ENCODE measurements at places on chromosomes 1 and 21.
A peak's percentile ranks its signal among the peaks of the same experiment; 100 is the strongest.

GRCh38 chr1:169348383-169349036 is 19.1 kb downstream of the NME7 start:
- no peak for DNase-seq

GRCh38 chr1:28917757-28918118 is 3.4 kb downstream of the EPB41 start:
- DNase-seq: no peak

DNA sequence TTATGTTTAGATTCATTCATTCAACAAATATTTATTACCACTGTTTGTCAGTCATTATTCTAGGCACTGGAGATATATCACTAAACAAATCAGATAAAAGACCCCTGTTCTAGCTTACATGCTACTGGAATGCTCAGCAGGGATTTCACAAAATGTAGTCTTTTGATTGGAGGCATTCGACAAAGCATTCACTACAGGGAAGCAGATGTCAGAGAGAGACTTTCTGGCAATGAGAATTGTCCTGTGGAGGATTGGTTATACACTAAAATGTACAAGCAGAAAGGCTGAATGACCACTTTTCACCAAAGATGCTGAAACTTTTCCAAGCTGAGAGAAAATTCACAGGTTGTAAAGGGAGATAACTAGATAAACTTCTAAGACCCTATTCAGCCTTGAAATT is 57.7 kb downstream of the SCMH1 start:
- no peak for DNase-seq

- no peak for DNase-seq
These were observed 184.4 kb downstream of the PTGER3 start for GRCh38 chr1:70863239-70863638.

DNA sequence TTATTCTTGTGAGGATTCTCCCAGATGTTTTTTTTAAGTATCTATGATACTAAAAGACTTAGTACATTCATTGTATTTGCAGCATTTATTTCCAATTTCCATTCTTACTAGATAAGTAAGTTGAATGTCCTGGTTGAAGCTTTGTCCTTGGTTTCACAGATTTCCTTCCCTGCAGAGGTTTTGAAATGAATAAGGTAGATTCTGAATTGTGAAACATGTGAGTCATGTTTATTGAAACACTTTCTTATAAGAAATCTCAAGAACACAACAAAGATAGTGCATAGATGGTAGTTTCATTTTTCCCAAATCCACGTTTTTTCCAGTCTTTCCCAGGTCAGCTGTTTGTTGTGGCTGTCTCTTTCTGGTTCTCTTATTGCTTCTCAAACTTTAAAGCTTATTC is 24.8 kb downstream of the GABPA start:
- no peak for DNase-seq

DNA sequence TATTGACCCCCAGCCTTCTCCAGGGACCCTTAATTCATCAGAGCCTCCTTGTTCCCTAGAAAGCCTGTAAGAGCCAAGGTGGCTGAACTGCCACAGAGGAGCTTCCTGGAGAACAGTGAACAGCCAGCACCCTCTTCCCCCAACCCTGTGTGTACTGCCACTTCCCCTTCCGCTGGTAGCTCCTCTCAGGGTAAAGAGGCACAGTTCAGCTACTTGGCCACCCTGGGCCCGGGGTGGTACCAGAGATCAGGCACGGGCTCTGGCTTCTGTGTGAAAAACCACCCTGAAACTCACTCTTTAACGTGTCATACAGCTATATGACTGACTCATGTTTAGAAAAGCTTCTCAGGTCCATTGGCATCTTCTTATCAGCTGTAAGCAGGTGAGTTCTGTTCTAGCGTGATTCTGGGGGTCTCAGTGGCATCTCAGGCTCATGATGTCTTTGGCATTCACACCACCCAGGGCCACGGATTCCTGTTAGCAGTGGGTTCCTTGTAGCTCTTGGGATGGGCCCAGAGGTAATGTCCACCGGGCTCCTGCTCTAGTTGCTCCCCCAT is 22.4 kb downstream of the ARMH1 start:
- no peak for DNase-seq

GRCh38 chr1:176949033-176949662 is 215.4 kb downstream of the ASTN1 start:
- peak; percentile 71 for DNase-seq

- peak; percentile 48 for DNase-seq
These were observed 27.6 kb downstream of the C2CD2 start for GRCh38 chr21:41926117-41926806.

DNA sequence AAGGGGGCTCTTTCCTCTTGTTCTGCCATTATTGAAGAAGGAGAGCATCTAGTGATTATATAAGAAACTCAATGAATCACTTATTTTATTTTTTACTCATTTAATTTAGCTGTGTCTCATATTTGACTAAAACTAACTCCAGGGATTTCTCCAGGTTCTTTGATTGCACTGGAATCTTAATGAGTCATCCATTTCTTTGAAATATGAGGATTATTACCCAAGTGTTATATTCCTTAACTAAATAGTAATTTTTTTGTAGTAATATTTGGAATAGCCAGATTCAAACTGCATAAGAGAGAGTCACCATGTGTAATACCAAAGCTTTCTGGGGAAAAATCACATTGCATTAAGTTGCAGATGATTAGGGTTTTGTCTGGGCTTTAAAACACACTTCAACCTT is 59.5 kb downstream of the NTMT2 start:
- DNase-seq: no peak

- peak; percentile 77 for DNase-seq
These were observed 48.0 kb downstream of the TBCE start for GRCh38 chr1:235415008-235415904.

GRCh38 chr1:183318433-183318832 is 99.7 kb downstream of the NMNAT2 start:
- peak; percentile 65 for DNase-seq

DNA sequence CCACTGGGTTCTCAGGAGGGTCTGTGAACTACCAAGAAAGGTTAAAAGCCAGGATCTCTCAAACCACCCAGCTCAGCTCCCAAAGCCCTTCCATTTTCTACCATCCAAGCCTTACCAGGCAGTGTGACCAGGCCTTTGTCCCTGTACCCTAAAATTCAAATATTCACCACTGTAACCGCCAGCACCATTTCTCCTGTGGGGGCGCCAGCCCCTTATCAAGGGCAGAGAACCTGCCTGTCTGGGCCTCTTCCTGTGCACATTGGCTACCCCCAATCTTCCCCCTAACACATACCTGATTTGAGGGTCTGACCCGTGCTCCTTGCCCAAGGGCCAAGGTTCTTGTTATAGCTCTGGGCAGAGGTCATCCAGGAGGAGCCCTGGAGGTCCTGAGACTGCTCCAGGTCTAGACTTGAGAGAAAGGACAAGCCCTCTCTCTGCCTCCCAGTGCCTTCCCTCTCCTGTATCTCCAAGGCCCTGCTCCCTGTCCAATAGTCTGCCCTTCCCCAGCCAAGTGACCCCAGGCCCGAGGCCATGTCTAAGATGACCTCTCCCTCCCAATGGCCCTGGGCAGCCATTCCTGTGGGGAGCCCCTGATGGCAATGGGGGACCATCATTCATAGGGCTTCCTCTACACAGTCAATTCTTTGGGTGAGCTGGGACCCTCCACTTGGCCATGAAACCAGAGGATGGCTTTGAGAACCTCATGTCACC is 78.5 kb downstream of the FHAD1 start:
- no peak for DNase-seq

DNA sequence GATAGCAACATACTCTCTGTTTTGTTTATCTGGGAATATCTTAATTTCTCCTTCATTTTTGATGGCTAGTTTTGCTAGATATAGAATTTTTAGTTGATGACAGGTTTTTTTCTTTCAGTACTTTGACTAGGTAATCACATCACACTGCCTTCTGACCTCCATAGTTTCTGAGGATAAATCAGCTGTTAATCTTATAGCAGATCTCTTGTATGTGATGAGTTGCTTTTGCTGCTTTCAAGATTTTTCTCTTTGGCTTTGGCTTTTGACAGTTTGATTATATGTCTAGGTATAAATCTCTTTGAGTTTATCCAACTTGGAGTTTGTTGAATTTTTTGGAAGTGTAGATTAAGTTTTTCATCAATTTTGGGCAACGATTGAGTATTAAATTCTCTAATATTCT is 142.6 kb downstream of the ZNF644 start:
- DNase-seq: no peak

GRCh38 chr1:230139315-230139714 is 72.3 kb downstream of the GALNT2 start:
- DNase-seq: no peak

- DNase-seq: peak; percentile 58
These were observed 8.8 kb upstream of the FAM20B start for GRCh38 chr1:179016706-179017382.

- no peak for DNase-seq
These were observed 6.3 kb downstream of the KCNJ6 start for GRCh38 chr21:37909936-37910335.

GRCh38 chr1:4836574-4836973 is 182.2 kb downstream of the AJAP1 start:
- no peak for DNase-seq

DNA sequence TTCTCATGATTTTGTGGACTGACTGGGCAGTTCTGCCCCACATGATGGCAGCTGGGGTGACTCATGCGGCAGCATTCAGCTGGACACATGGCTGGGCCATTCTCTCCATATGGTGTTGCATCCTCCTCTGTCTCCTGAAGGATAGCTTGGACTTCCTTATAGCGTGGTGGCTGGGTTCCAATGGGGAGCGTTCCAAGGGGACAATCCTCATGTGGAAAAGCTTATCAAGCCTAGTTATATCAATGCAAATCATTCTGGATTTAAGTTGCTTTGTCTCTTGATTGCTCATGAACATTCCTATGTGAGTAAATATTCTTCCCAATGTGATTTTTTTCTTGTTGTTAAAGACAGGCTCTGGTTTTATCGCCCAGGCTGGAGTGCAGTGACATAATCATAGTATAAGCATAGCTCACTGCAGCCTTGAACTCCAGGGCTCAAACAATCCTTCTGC is 13.2 kb upstream of the SLC2A1 start:
- no peak for DNase-seq

DNA sequence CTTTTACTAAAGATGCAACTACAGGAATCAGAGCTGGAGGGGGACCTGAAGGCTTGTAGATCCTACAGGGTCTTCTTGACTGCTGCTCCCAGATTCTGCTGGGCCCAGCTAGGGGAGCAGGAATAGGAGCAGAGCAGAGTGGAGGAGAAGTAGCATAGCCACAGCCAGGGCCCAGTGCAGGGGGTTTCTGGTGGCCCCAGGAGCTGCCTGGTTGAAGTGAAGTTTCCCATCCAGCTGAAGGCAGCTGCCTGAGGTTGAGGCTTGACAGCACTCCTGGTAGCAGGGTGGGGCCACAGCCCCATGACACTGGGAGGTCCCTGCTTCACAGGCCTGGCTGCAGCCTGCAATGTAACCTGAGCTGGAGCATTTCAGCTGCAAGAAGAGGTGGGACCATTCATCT is 2.0 kb upstream of the INPP5B start:
- DNase-seq: no peak

DNA sequence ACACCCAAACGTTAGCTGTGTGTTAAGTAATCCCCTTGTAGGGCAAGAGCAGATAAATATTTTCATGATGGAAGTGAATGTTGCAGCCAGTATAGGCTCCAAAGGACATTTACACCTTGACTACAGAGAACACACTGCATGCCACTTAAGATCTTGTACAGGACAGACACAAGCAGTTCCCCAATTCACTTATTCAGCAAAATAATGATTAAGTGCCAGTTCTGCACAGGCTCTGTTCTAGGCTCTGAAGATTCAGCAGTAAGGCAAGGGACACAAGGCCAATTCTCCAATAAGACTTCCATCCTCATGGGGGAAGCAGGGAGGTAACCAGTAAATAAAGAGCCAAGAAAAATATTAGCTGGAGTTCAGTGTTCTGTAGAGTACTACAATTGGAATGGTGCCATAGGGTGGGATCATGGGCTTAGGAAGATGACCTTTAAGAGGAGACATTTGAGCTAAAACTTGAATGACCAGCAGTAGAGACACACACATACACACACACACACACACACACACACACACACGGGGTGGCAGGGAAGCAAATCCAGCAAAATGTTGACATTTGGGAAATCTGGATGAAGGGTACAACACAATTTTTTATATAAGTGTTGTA is 199.9 kb upstream of the JUN start:
- DNase-seq: no peak

GRCh38 chr1:156069490-156070455 is 8.8 kb downstream of the RAB25 start:
- no peak for DNase-seq

GRCh38 chr1:115838431-115839028 is 2.4 kb downstream of the NHLH2 start:
- DNase-seq: no peak

- DNase-seq: no peak
These were observed 70.7 kb upstream of the PDC start for GRCh38 chr1:186531561-186532165.

DNA sequence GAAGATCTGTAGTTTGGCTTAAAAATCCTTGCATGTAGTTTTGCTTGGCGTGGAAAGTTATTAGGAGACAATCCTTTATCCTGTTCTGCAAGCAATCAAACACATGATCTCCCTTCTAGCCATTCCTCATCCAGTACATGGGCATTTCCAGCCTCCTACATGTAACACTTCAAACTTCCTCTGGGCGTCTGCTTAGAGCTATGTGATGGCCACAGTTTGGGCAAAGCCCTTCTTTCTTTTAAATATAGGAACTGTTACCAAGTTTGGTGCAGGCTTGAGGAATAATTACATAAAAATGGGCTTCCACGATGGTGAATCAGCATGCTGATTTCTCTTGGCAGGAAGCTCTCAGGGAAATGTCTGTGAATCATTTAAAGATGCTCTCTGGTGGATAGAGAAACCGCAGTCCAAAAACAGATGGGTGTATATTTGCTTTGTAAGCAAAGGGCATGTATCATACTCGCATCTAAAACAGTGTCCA is 176.9 kb upstream of the FMN2 start:
- DNase-seq: no peak

GRCh38 chr1:241990040-241990439 is 8.9 kb downstream of the MAP1LC3C start:
- DNase-seq: no peak

- DNase-seq: no peak
These were observed 2.1 kb downstream of the SLC66A1 start for GRCh38 chr1:19313961-19314882.

DNA sequence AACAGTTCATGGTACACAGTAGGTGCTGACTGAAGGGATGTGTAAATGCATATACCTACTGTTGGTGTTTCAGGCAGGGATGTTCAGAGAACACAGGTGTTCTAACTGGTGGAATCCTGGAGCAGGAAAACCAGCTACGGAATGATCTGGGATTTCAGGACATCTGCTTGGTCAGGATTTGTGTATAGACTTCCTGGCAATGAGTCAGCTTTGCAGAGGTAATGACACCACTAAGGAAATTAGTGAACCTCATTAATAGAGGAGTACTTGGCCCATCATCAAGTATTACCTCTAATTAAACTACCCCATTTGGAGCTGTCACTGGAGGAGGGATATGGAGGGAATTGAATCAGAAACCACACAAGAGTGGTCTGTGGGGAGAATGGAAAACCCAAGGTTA is 7.3 kb downstream of the MRPL37 start:
- DNase-seq: no peak

GRCh38 chr1:163085904-163086268 is 16.7 kb downstream of the RGS4 start:
- no peak for DNase-seq
